Effector memory CD8-positive, alpha-beta T cell (primary cell): ENCODE measurements at places on chromosomes 5 and 9.
A peak's percentile ranks its signal among the peaks of the same experiment; 100 is the strongest.

- DNase-seq, result no peak
Measured at GRCh38 chr9:88641456-88642240, 106.7 kb downstream of the NXNL2 start.

- DNase-seq, result no peak
Measured at GRCh38 chr9:130106860-130107233, 53.1 kb downstream of the GPR107 start.

- DNase-seq, result no peak
Measured at GRCh38 chr9:89515416-89515815, 17.5 kb upstream of the SEMA4D start.

DNA sequence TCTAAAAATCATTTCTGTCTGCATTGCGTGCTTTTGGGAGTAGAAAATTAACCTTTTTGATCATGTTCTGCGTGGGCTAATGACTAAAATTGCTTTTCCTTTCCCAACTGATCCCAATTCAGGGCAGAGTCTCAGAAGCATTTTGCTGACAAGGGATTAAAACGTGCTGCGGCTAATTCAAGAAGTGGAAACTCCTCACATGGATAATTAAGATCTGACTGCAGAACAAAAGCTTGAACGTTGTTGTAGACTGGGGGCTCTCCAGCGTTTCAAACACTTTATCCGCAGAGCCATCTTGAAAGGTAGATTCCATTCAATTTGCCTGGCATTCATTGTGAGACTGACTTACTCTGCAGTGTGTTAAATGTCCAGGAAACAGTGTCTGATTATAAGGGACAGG is 485.3 kb upstream of the DMAC1 start:
- no peak for DNase-seq

DNA sequence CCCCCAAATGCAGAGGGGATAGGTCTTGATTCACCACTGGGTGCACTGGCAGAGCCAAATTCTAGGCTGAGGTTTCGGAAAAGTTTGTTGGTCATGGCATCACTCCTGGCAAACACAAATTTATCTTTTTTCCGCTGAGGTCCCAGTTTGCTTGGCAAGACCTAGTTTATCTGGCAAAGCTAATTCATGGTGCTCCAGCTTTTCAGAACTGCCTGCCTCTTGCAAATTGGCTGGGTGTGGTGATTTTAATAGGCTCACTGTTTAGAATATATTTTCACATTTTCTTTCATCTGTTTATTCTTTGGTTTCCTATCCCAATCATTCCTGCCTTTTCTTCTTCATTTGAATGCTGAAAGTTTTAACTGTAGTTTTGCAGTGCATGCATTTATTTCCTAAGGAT is 50.5 kb upstream of the MAMDC2 start:
- DNase-seq, result no peak

GRCh38 chr5:172313915-172314314 is 30.4 kb upstream of the UBTD2 start:
- no peak for DNase-seq

DNA sequence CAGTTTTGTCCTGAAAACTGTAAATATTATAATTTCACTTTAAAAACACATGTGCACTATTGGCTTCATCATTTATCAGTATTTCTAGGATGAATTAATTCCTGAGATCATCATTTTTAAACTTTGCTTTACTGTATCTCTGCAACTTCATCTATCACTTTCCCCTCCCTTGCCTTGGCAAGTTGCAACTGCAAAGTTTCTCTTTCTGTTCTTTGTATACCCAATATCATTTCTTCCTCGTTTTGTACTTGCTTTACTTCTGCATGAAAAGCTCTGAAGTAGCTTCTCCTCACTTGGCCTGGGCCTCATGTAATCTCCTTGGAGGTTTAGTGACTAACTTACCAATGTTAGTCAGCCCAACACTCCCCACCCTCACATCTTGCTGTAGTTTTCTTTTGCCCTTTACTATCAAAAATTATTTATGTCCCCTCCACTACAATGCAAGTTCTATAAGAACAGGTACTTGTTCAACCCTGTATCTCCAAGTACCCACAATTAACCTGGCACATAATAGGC is 12.8 kb downstream of the C5orf63 start:
- no peak for DNase-seq

- no peak for DNase-seq
Measured at GRCh38 chr5:73129143-73129542, 8.8 kb downstream of the TMEM171 start.

GRCh38 chr5:181134259-181134658 is 3.3 kb upstream of the OR2V1 start:
- no peak for DNase-seq

GRCh38 chr5:159343295-159344094 is 13.2 kb upstream of the IL12B start:
- no peak for DNase-seq

DNA sequence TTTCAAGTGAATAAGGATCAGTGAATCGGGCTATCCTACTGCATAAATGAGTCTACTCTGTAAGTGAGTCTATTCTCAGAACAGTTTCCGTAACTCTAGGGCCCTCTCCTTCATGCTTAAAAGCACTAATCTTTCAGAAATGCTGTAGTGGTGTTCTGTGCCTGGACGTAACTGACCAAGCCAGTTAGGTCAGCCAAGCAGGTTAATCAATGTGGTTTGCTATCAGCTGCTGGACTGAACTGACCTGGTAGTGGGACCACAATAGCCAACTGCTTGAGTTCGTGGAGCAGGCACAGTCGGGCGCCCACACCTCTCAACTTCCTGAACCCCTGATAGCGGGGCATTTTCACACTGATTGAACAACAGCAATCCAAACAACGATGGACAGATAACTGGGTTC is 6.8 kb downstream of the SLC1A3 start:
- no peak for DNase-seq

DNA sequence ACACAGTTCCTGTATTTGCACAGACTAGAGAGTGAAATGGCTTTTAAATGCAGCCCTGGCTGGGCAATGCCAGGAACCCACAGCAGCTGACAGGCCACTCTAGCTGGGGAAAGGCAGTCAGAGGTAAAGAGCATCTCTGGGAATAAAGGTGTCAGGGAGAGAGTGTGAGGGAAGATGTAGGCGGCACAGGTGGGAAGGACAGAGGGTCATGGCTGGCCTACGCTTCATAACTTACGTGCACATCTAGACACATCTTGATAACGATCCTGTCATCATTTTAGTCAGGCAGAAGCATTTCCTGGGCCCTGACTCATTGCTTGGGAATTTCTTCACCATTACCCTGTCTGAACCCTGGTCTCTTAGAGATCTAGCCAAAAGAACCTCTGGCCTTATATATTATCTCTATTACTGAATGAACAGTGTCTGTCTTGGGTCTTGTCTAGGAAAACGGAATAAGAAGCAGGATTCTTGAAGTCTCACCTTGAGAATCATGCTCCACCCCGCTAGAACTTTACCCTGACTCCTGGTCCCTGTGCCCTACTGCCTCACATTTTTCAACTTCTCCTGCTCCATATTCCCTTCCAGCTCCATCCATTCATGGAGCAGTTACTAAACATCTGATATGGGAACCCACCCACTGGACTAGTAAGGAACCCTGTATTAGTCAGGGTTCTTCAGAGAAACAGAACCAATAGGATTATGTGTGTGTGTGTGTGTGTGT is 106.4 kb upstream of the ELL2 start:
- DNase-seq, result no peak

- no peak for DNase-seq
Measured at GRCh38 chr5:120538644-120539043, 74.5 kb downstream of the PRR16 start.

DNA sequence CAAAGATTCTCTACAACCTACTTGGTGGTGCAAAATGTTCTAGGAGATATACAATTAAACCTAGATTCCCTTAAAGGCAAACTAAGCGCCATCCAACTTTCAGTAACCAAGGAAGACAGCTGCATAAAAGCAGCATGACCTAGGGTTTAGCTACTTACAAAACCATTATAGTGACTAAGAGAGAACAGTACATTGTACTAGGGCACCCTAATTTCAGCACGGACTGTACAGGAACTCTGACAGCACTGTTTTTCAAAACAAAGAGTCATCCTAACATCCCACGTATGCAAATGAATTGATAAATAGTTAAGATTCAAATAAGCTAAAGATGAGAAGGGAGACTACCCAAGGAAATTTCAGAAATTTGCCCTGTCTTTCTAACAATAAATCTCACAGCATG is 30.0 kb downstream of the STRBP start:
- no peak for DNase-seq

- peak; percentile 30 for DNase-seq
Measured at GRCh38 chr5:100430268-100431195, 104.6 kb upstream of the FAM174A start.

GRCh38 chr5:148949841-148950470 is 112.9 kb downstream of the SH3TC2 start:
- DNase-seq, result no peak

GRCh38 chr5:490116-491106 is 33.8 kb downstream of the SLC9A3 start:
- no peak for DNase-seq

GRCh38 chr5:12659686-12660085 is 755.4 kb upstream of the CTNND2 start:
- no peak for DNase-seq

DNA sequence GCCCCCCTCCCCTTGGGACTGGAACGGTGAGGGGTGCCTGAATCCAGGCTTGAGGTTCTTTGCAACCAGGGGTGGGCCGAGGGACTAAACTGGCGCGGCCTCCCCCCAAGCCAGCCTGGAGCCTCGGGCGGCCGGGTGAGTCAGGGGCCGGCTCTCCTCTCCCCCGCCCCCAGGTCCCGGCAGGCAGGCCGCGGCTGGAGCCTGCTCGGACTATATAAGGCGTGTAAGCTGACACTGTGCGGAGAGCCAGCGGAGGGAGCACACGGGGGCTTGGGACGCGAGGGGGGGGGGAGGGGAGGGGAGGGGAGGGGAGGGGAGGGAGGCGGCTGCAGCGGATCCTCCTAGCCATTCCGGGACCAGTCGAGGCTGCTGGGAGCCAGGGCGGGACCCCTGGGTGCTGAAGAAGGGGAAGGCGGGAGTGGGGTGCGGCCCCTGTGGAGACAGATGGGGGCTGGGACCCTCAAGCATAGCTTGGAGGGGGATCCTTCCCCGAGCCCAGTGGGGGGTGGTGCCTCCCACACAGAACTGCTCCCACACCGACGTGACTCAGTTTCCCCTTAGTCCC is 595 bp downstream of the PDLIM7 start:
- DNase-seq, result no peak

- no peak for DNase-seq
Measured at GRCh38 chr5:68285851-68286611, 70.5 kb downstream of the PIK3R1 start.

- no peak for DNase-seq
Measured at GRCh38 chr9:6197330-6197729, 18.3 kb upstream of the IL33 start.

GRCh38 chr5:66002415-66002814 is 76.0 kb downstream of the ERBIN start:
- DNase-seq, result no peak

- no peak for DNase-seq
Measured at GRCh38 chr9:6716766-6717165, 41.0 kb upstream of the KDM4C start.

GRCh38 chr5:52983731-52984636 is 5.2 kb upstream of the ITGA2 start:
- DNase-seq, result no peak

DNA sequence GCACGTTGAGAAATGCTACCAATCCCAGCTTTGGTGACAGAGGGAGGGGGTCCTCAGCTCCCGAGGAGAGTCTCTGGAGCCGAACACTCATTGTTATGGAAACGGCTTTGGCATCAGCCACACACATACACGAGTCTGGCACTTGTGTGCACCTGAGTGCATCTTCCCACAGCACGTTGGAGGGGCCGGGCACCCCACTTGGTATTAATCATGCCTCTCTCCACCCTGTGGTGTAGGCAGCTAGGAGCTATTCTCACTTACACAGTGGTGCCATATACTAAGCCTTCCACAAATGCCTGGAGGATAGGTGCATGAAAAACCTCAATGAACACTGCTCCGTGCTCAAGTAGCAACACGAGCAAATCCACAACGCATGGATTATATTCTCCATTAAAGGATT is 133.9 kb upstream of the PANK3 start:
- DNase-seq, result no peak
